ENCODE measurements at places on chromosomes 16 and 17. TPM values are rescaled to one million over a fixed set of nuclear protein-coding genes. Genes with fewer than 3 reads are reported as not detected.

DNA sequence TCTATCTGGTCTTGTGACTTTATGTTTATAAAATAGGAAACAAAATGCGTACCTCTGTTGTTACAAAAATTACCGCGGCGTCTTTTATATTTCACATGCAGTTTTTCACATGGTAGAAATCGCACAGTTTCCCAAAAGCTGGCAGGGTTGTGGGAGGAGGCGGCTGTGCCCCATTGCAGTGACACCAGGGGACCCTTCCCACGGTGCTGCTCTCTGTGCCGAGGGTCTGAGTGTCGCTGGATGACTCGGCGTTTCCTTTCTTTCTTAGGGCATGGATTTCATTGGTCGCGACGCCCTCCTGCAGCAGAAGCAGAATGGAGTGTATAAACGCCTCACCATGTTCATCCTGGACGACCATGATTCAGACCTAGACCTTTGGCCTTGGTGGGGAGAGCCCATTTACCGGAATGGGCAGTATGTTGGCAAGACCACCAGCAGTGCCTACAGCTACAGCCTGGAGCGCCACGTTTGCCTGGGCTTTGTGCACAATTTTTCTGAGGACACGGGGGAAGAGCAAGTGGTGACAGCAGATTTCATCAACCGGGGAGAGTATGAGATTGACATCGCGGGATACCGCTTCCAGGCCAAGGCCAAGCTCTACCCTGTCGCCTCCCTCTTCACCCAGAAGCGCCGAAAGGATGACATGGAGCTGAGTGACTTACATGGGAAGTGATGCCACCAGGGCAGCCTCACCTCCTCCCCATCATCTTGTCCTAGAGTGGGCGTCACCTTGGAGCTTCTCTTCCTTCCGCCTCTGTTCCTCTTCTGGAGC lies 17.2 kb upstream of the CLEC18C start:
- DNase-seq: no peak

DNA sequence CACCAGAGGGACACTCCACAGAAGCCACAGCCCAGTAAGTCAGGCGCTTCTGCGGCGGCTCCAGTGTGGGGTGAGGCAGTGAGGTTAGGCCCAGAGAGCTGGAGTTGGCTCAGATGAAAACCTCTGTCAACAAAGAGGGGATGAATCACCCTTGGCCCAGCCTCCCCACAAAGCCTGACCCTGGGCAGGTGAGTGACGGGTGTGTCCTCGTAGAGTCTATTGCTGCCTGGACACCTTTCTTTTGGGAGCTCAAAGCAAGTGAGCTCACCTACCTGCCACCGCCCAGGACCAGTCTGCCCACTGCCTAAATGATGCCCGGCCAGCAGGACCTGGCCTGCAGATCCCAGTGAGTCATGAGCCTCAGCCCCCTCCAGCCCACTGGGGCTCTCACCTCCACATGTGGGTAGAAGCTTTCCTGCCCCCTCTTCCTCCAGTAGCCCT lies 24.9 kb upstream of the DBNDD1 start:
- DNase-seq: no peak

DNA sequence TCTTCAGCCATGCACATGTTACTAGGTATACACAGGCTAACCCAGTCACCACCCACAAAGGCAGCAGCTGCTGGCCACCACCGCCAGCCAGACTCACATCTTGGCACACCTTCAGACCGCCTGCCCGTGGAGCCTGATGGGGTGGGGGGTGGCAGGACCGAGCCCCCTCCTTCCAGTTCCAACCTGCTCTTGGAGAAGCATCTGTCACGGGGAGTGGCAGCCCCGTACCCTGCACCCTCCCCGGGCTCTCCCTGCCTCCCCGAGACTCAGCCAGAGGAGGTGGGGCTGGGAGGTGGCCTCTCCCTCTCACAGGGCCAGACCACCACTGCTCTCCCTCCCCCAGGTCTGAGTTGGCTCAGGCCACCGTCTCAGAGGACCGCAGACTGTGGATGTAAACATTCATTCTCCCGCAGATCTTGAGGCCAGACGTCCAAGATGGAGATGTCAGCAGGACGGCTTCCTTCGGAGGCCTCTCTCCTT lies 11.3 kb upstream of the RBFOX3 start:
- DNase-seq: no peak

The SOST gene
- not detected for total RNA-seq

The IL34 gene
- total RNA-seq: not detected

- no peak for DNase-seq
Measured at GRCh38 chr16:78368121-78369102, 269.0 kb downstream of the WWOX start.

DNA sequence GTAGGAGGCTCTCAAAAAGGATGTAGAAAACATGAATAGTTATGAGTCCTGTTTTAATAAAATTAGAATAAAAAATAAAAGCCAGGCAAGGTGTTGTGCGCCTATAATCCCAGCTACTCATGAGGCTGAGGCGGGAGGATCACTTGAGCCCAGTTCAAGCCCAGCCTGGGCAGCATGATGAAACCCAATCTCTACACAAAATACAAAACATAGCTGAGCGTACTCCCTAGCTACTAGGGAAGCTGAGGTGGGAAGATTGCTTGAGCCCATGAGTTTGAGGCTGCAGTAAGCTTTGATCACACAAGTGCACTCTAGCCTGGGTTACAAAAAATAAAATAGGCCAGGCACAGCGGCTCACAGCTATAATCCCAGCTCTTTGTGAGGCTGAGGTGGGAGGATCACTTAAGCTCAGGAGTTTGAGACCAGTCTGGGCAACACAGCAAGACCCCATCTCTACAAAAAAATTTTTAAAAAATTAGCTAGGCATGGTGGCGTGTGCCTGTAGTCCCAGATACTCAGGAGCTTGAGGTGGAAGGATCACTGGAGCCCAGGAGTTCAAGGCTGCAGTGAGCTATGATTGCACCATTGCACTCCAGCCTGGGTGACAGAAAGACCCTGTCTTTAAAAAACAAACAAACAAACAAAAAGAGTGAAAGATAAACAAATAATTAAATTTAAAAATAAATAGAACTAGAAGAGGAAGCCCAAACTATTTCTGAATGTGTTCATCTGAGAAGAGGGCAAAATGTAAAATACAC lies 17.2 kb upstream of the PRM1 start:
- DNase-seq: no peak
